Stimulated activated CD8-positive, alpha-beta memory T cell treated with anti-CD3 and anti-CD28 coated beads, Interleukin-2, amount 100 ng/mL, for 48 hours (primary cell): ENCODE measurements at places on chromosomes 1 and 21.

DNA sequence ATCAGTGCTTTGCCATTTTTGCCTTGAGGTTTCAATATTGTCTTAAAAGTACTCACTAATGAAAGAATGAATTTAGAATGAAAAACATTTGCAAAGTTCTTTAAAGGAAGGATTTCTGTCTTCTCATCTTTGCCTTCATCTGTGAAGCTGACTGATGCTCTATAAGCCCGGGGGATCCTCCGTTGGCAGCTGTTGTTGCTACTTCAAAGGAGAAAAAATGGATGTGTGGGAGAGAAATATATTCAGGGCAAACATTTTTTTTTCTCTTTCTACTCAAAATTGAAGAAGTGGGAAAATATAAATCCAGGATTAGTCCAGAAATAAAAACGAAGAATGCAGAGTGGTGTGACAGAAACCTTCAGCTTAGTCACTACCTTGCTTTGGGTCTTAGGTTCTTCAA, 142.5 kb downstream of the OLFM3 start:
- DNase-seq = no peak

GRCh38 chr1:226004396-226004795, 5.3 kb upstream of the SDE2 start:
- DNase-seq = no peak

- no peak for DNase-seq
Measured at GRCh38 chr1:185722098-185722497, 12.1 kb upstream of the HMCN1 start.

- no peak for DNase-seq
Measured at GRCh38 chr1:77473690-77474089, 191.9 kb downstream of the AK5 start.
